T-helper 17 cell (primary cell): ENCODE measurements at places on chromosomes 16 and 17.
A peak's percentile ranks its signal among the peaks of the same experiment; 100 is the strongest.

- DNase-seq, result no peak
These were observed 73.5 kb downstream of the GOSR1 start for GRCh38 chr17:30550512-30551273.

DNA sequence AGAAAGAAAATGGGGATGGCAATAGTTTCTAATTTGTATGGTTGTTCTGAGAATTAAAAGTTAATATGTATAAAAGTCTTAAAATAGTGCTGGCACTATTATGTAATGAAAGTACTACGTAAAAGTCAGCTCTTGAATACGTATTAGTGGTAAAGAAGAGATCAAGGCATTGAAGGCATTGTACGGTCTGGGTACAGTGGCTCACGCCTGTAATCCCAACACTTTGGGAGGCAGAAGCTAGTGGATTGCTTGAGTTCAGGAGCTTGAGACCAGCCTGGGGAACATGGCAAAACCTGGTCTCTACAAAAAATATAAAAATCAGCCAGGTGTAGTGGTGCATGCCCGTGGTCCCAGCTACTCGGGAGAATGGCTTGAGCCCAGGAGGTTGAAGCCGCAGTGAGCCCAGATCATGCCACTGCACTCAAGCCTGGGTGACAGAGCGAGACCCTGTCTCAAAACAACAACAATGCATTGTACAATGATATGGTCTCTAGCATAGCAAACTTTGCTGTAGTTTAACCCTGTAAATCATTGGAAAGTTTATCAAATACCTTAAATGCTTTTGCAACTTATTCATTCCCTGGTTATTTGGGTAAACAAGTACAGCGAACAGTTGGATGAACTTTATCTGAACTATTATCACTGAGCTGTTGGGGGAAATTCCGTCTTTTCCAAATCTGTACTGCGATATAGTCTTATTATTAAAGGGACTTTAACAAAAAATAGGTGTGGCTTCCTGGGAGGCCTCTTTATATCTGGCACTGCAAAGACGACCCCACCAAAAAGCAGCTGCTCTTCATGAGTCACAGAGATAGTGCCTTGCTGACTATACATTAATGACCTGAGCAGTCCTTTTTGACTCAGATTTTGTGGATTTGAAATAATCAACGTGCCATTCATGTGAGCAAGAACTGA is 73.6 kb downstream of the GPRC5B start:
- DNase-seq, result no peak

DNA sequence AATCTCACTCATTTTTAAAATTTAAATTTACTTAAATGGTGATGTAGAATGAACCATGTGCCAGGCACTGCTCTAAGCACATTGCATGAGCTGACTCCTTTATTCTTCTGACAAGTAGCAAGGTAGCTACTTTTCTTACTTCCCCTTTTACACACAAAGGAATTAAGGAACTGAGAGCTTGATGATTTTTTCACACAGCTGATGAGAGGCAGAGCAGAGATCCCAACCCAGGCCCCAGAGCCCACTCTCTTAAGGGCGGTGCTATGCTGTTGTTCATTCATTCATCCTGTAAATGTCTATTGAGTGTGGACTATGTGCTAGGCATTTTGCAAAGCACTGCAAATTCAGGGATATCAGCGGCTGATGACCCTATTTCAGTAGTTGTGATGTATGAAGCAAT is 17.9 kb downstream of the SEC14L5 start:
- no peak for DNase-seq

DNA sequence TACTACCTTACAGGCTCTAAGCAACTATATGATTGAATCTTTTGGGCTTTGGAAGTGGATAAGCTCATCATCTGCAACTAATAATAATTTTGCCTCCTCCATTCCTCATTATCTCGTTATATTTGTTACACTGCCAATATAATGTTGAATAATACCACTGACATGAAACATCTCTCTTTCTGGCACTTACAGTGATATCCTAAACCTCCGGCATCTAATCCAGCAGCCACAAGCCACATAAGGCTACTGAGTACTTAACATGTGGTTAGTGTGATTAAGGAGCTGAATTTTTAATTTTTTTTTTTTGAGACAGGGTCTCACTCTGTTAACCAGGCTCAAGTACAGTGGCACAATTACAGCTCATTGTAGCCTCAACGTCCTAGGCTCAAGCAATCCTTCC is 9.6 kb downstream of the CDC42EP4 start:
- DNase-seq, result no peak

- DNase-seq, result no peak
These were observed 118.2 kb downstream of the CDK5R1 start for GRCh38 chr17:32604966-32605365.

DNA sequence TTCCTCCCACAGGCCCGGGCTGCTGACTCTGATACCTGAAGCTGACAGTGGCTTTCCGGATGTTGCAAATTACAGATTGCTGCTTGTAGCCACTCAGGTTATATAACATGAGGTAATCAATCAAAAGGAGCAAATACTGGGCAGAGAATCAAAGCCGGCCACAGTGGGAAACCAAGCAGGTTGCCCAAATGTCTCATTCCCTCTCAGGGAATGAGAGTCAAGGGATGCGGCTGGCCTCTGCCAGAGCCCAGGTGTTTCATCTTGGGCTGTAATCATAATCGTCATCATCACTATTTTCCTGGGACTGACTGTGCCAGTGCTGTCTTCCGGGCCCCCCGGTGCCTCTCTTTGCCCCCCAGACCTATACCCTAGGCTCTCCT is 292.4 kb upstream of the FOXF1 start:
- DNase-seq, result no peak

DNA sequence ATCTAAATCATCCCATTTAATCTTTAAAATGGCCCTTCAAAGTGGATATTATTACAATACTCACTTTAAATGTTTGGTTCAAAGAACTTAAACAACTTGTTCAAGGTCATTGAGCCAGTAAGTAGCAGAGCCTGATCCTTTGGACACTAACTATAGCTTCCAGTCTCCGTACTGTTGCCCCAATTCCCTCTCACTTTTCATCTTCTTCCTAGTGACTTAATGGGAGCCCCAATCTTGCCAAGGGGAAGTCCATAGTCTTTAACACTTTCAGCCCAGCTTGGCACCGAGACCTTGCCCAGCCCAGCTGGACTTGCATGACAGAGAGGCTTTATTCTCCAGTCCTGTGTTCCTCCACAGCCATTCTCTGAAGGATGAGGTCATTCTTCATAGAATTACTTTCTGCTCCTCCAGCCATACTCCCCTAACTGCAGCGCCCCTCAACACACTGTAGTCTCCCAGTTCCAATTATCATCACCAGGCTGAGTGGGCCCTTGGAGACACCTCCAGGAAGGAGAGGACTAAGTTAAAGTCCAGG is 49.2 kb upstream of the NLK start:
- DNase-seq, result no peak

DNA sequence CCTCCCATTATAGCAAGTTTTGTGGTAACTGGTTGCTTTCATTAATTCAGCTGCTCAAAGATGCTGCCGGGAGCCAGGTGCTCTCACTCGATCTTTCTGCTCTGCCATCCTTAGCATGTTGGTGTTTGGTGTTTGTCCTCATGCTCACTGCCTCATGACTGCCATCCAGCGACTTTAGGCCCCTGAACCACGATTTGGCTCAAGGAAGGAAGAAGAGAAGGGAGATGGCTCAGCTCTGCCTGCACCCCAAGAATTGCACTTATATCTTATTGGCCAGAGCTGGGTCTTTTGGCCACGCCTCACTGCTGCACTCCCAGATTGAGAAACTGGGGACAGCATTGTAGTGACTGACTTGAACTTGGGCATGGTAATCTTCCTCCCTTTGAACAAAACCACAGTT is 52.7 kb downstream of the ARSG start:
- DNase-seq, result no peak

GRCh38 chr16:57628008-57628781 is at the start of gene ADGRG1:
TSS of gene ADGRG1 (plus strand) at chr16:57628630. CDS start at chr16:57650288, 21,658 bp downstream.
- no peak for DNase-seq

DNA sequence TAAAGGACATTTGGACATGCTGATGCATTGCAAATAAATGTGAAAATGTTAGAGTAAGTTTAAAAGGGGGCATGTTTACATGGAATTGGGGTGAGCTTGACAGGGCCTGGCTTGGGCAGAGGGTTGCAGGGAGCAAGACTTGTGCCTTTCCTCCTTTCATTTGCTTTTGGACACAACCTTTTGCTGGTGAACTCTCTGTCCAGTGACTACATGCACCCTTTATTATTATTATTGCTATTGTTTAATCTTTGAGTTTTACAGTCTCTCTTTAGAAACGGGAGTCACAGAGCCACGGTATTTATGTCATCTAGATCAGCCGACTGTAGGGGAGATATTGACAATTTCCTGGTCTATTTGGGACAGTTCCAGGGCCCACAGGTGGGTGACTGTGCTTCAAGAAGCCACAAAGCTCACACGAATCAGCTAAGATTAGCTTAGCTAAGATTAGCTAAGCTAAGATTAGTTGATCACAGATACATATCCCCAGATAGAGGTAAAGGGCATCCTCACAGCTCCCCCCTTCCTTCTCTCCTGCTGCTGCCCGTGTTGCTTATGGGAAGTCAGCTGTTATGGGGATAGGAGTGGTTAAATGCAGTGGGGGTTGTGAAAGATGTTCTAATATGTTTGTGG is 28.9 kb upstream of the ETV4 start:
- no peak for DNase-seq

DNA sequence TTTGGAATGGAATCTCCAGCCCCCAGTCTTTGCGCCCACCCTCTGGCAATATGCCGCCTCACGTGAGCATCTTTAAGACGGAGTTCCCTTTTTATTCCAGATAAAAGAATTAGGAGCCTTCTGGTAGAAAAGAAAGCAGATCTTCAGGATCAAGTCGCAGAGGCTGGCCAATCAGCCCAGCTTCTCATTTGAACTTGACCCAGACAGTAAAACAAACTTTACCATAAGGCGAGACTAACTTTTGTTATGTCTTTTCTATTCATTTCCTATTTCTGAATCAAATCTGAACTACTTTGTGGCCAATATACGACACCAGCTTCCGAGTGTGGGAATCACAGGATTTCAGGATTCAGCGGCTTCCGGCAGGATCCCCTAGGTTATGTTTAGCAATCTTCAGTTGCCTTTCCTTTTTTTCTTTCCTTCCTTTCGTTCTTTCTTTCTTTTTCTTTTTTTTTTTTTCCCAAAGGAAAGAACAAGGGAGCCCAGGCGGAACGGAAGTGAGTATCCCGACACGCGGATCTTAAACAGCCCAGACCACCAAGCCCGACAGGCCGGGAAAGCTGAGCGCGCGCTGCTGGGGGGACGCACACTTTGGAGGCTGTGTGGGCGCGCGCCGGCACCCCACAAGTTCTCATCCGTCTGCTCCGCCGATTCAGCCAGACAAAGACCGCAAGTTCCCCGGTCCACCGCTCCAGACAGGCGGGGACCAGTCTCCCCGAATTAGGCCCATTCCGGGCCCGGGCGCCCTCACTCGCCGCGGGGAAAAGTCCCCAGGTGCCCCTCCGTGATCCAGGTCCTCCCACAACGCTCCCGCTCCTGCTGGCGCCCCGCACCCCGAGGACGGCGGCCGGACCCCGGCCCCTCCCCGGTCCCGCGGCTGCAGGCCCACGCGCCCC is 633 bp downstream of the TBC1D16 start:
- peak; percentile 38 for DNase-seq

DNA sequence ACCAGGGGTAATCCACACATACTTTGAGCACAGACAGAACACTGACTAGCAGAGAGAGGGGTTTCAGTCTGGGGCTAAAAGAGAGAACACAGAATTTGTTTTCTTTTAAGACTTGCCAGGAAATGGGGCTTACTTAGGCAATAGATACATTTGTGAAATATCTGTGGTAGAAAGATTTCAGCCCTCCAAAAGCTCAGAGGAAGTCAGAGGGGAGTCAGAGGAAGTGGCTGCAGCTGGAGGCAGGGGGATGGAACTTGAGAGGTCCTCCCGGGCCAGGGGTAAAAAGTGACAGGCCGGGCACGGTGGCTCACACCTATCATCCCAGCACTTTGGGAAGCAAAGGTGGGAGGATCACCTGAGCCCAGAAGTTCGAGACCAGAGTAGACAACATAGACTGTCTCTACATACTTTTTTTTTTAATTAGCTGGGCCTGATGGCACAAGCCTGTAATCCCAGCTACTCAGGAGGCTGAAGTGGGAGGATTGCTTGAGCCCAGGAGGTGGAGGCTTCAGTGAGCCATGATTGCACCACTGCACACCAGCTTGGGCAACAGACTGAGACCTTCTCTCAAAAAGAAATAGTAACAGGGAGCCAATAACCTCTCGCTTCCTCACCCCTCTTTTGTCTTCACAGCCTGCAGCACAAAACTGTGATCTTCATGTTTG is 49.9 kb downstream of the NLRC5 start:
- no peak for DNase-seq

DNA sequence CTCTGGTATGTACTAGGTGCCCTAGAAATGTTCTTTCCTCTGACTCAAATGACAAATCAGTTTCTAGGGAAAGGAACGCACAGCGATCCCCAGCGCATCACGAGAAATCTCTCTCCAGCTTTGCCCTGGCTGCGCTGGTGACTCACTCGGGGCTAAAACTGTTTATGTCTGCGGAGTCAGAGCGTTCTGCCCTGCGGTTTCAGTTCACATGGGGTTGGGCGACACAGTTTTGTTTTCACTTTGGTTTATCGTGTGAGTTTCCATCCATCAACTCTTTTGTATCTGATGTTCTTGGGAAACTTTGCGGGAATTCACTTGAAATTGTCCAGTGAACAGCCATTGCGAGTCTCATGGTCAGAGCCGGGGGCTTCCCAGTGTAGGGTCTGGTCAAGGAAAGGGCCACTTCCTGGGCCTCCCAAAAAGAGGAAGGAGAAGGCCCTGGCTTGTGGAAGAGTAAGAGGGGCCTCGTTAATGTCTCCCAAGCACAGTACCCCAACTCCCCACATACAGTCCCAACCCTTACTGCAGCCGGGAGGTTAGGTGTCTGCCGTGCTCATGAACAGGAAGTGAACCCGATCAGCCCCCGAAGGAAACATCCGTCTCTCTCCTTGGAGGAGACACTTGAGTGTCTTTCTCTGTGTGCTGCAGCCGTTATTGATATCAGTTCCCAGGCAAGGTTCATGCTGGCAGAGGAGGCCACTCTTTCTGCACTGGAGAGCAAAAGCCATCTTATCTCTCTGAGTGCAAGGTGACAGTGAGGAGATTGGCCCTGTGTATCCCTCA is 643.2 kb downstream of the WWOX start:
- DNase-seq, result peak; percentile 69

DNA sequence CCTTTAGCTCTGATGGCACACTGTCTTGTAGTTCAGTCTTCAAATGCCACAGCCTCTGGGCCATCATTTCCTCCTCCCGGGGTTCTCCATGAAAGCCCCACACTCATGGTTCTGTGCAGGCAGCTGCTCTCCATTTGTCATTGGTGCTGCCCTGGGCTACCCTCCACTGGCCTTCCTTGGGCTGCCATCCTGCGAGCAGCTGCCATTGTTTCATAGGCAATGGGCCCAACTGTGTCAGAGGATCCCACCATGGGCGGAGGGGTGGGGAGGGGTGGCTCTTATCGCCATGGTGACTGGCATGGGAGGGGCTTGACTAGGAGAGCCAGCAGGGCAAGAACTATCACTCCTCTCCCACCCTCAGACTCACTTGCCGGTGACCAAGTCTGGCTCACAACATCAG is 38.6 kb upstream of the BRD7 start:
- no peak for DNase-seq

GRCh38 chr17:27597188-27597580 is 33.8 kb upstream of the LGALS9 start:
- DNase-seq, result no peak

GRCh38 chr17:49738456-49739163 is 25.3 kb downstream of the FAM117A start:
- DNase-seq, result no peak

GRCh38 chr17:50766222-50767023 is 895 bp downstream of the ANKRD40CL start:
- no peak for DNase-seq
